Osteocyte (in vitro differentiated cells): ENCODE measurements at places on chromosomes 16 and 17. TPM values are rescaled to one million over a fixed set of nuclear protein-coding genes. Genes with fewer than 3 reads are reported as not detected.

Gene SCNN1B
- total RNA-seq = not detected in 2 replicates

DNA sequence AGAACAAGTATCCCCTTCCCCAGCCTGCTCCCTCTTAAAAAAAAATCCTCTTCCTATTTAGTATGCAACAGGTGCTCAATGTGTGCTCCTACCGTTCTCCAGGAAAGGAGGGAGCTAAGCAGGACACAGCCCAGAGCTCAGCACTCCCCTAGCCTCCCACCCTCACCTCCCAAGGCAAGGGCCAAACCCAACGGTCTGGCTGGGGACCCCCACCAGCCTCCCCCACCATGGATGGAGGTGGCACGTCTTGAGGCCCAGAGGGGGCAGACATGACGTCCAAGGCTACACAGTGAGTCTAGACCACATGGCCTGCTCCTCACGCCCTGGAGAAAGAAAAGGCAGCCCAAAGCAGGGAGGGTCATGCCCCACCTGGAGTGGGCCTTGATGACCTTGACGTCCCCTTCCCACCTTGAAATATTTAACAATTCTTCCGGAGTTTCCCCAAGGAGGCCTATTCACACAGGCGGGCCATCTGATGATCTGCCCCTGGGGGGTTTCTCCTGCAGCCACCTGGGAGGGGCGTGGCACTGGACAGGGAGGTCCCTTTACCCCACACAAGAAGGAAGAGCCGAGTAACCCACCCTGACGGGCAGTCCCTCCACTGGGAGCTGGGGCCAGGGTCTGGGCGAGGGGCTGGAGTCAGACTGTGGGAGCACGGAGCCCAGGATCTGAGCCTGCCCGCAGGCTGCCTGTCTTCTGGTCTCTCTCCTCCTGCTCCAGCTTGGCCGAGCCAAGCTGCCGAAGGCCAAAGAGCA, 89.4 kb upstream of the CBX4 start:
- no peak for DNase-seq

- DNase-seq = no peak
Measured at GRCh38 chr16:18800293-18800692, 1.1 kb downstream of the ARL6IP1 start.

DNA sequence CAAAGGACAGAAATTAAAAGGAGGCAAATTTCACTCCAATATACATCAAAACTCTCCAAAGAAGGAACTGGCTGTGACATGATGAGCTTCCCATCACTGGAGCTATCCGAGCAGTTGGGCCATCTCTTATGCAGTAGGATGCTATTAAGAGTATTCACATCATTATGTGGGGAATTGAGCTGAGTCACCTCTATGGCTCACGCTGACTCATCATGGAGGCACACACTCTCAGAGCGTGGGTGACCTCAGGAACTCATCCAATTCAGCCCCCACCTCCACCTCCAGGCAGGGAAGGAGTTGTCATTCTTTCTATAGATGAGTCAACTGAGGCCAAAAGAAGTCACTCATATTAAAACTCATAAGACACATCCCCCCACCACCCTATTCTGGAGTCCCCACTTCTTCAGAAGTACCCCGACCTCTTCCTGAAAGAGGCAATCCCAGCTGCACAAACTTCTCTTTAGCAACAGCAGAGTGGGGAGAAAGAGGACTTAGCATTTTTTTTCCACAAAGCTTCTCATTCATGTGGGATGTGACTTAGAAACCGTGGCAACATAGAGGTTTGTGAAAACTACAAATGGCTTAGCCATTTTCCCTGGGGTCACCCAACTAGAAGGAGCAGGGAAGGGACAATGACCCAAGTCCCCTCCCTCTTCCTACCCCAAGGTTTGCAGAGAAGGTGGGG, 32.5 kb downstream of the ABCC12 start:
- DNase-seq = no peak
